B cell (primary cell): ENCODE measurements at places on chromosomes 12 and 14.
A peak's percentile ranks its signal among the peaks of the same experiment; 100 is the strongest.

- no peak for DNase-seq
Measured at GRCh38 chr12:132329036-132329719, at the start of gene GALNT9. Gene GALNT9, minus strand, starts transcription at chr12:132329589. Its CDS starts 386 bp downstream, at chr12:132329203.

- no peak for DNase-seq
Measured at GRCh38 chr12:113852695-113853490, 113.2 kb downstream of the RBM19 start.

GRCh38 chr14:22577334-22577908 lies 11.6 kb downstream of the DAD1 start:
- no peak for DNase-seq

DNA sequence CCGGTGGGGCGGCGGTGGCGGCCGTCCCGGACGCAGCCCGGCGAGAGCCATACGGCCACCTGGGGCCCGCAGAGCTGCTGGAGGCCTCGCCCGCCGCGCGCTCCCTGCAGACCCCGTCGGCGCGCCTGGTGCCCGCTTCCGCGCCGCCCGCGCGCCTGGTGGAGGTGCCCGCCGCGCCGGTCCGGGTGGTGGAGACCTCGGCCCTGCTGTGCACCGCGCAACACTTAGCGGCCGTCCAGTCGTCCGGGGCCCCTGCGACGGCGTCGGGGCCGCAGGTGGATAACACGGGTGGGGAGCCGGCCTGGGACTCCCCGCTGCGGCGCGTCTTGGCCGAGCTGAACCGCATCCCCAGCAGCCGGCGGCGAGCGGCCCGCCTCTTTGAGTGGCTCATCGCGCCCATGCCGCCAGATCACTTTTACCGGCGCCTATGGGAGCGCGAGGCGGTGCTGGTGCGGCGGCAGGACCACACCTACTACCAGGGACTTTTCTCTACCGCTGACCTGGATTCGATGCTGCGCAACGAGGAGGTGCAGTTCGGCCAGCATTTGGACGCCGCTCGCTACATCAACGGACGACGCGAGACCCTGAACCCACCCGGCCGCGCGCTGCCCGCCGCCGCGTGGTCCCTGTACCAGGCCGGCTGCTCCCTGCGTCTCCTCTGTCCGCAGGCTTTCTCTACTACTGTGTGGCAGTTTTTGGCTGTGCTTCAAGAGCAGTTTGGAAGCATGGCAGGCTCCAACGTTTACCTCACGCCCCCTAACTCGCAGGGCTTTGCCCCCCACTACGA lies 716 bp downstream of the RIOX1 start:
- peak; percentile 79 for DNase-seq
